ENCODE measurements at places on chromosomes 16 and 17. TPM values are rescaled to one million over a fixed set of nuclear protein-coding genes. Genes with fewer than 3 reads are reported as not detected.

KRTAP2-1 gene
- polyA plus RNA-seq: not detected

TAT gene
- not detected for polyA plus RNA-seq

- DNase-seq: no peak
- H3K4me1 ChIP-seq: no peaks in the 10 kb centered on the region
- no peak overlapping the region for H3K27ac ChIP-seq
- no peak overlapping the region for H3K4me3 ChIP-seq
- H3K27me3 ChIP-seq: no peaks in the 10 kb centered on the region
- H3K36me3 ChIP-seq: no peaks in the 10 kb centered on the region
Measured at GRCh38 chr17:19485800-19486340, 47.8 kb upstream of the SLC47A1 start.

- H3K27ac ChIP-seq: peak overlapping the region; percentile 95
- H3K36me3 ChIP-seq: peaks cover 10% of the 10 kb centered on the region
- peaks cover 34% of the 10 kb centered on the region for H3K4me1 ChIP-seq
- DNase-seq: no peak
- H3K27me3 ChIP-seq: no peaks in the 10 kb centered on the region
Measured at GRCh38 chr17:72419866-72420774, 299.3 kb downstream of the SOX9 start.

DNA sequence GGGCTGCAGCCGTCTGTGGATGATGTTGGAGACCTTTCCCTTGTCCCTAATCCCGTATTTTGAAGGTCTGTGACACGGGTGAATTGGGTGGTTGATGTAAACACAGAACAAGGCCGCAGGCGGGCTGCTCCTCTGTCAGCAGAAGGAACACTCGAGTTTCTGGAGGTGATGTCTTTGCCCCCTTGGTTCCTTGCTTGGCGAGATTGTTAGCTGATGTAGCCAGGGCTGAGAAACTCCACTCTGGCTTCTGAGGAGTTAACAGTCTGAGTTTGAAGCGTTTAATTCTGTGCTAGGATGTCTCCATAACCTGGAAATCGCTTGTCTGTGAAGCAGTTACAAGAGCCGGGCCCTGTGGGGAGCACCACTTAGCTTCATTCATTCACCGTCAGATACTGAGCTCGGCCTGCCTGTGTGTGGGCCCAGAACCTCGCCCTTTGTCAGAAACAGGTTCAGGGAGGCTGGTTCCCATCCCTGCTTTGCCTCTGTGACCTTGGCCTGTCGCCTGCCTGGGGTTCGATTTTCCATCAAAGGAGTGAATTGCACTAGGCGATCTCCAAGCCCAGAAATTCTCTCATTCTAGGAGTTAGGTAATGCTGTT lies 1.3 kb downstream of the MAPK8IP3 start:
- H3K36me3 ChIP-seq: peaks cover 7% of the 10 kb centered on the region
- H3K4me1 ChIP-seq: peaks cover 22% of the 10 kb centered on the region
- no peaks in the 10 kb centered on the region for H3K27me3 ChIP-seq
- peak; percentile 54 for DNase-seq

DNA sequence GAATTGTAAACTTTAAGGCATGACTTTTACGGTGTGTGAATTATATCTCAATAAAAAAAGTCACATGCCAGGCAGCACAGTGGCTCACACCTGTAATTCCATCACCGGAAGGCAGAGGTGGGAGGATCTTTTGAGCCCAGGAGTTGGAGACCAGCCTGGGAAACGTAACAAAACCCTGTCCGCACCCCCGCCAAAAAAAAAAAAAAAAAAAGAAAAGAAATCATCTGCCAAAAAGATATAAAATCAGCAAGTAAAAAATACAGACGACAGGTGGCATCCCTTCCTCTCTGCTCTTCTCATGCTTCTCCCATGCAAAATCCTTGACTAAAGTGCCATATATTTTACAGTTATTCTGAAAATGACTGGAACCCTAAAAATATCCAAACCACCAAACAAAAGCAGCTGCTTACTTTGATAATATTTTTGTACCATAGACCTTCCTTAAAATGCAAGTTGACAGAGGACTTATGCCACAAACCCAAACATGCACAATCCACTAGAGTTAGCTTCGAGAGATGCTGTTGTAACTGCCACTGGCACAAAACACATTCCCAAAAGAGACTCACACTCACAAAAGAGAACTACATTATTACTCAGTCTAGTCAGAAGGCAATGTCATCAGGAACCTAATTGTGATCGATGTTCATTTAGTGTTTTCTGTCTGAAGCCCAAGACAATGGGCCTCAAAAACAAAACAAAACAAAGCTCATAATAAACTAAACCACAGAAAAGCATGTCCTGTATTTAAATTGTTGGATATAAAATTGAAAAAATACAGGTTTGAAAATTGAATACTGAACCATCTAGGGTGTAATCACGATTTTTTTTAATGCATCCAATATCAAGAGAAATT lies 2.4 kb downstream of the CRLF3 start:
- peak overlapping the region; percentile 23 for H3K4me3 ChIP-seq
- H3K27ac ChIP-seq: no peak overlapping the region
- H3K27me3 ChIP-seq: no peaks in the 10 kb centered on the region
- H3K36me3 ChIP-seq: peaks cover 4% of the 10 kb centered on the region
- DNase-seq: no peak
- H3K4me1 ChIP-seq: peaks cover 9% of the 10 kb centered on the region

Measured in SK-N-SH (cell line).